SW 1271 (cell line): ENCODE measurements at places on chromosomes 5 and 9.

GRCh38 chr9:13163946-13164345 lies 115.5 kb downstream of the MPDZ start:
- DNase-seq, result no peak

- DNase-seq, result no peak
These were observed 634.0 kb downstream of the MAT2B start for GRCh38 chr5:164139423-164139822.

- no peak for DNase-seq
These were observed 1.7 kb downstream of the CNOT8 start for GRCh38 chr5:154860123-154860522.

- DNase-seq, result no peak
These were observed 105.8 kb upstream of the PCSK1 start for GRCh38 chr5:96538808-96539250.

GRCh38 chr5:74543162-74543995 lies 97.1 kb downstream of the ENC1 start:
- peak; percentile 97 for DNase-seq

DNA sequence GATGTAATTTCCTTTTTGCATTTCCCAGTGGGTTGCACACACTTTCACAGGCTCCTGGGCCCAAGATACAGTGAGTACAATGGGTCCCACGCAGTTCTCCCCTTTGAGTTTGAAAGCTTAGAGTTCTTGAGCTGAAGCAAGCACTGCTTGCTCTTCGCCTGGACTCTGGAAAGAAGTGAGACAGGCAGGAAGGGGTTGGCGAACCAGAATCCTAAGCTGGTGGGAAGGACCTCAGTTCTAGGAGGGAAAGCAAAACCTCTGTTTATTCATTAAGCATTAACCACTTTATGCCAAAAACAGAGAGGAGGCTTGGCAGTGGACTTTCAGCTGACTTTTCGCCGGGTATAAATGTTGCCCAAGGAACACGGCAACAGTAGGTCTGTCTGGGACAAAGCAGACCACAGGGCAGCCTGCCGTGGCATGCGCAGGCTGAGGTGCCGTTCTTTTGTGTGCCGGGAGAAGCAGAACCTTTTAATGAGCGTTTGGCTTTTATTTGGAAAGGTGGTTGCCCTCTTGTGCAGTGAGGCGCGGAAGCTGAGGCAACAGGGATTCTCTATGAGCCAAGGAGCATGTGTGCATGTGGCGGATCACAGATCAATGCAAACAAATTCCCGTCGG lies 239.9 kb upstream of the PANK3 start:
- no peak for DNase-seq

DNA sequence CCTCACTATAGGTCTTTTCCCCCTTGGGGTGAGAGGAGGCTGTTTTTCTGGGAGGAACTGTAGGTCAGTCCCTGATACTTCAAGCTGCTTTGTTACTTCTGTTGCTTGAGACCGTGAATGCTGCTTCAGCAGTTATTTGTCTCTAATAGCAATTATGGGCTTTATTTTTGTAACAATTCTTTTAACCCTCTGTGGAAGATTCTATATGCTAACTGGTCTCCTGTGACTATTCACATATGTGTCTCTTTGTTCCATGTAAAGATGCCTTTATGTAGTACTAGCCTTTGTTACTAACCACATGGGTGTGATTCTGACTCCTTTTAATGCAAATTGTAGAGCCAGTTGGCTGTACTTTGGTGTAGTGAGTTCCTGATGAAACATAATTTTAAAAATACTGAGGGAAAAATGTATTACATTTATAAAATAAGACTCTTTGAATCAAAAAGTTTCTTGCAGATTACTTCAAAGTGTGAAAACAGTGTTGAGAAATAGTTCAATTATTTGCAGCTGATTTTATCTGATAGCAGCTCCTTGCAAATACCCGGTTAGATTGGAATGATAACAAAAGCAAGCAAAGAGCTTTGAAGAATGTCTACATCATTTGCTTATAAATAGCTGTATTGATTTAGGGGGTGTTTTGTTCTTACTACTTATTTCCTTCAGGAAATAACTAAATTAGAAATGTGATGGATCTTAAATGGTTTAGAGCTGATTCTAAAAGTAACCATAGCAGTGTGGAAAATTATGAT lies 46.6 kb downstream of the ANGPTL2 start:
- no peak for DNase-seq

DNA sequence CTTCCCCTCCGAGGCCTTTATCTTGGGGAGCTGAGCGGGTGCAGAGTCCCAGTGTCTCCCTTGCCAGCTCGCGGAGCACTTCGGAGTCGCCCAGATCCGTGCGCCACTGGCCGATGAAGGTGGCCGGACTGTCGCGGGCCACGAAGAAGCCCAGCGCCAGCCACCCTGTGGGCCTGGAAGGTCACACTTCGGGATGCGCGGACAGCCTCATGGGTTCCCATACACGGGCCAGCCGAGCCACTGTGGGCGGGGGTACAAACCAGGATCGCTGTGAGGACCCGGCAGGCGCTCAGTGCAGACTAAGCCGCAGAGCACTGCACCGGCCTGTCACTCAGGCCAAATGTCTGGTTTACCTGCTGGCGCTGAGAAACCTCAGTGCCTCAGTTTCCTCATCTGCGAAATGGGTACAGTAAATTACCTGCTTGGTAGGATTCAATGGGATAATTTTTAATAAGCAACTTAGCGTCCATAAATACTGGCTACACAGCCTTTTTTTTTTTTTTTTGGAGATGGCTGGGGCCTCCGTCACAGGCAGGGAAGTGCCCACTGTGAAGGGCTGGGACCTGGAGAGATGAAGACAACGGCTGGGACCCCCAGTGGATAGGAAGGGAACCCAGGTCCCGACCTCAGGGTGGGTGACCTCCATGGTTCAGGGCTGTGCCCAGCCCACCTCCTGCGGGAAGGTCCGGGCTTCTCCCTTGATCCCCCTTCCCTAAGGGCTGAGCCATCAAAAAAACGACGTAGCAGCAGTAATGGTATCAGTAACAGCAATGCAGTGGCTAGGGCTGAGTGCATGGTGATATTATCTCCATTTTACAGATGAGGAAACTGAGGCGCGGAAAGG lies 38.7 kb upstream of the CTSV start:
- DNase-seq, result no peak

GRCh38 chr5:758698-759053 lies 25.9 kb downstream of the ZDHHC11B start:
- no peak for DNase-seq

GRCh38 chr9:101443364-101443771 lies 7.8 kb upstream of the ALDOB start:
- DNase-seq, result no peak

- no peak for DNase-seq
These were observed 74.9 kb upstream of the OTULINL start for GRCh38 chr5:14506661-14507060.

DNA sequence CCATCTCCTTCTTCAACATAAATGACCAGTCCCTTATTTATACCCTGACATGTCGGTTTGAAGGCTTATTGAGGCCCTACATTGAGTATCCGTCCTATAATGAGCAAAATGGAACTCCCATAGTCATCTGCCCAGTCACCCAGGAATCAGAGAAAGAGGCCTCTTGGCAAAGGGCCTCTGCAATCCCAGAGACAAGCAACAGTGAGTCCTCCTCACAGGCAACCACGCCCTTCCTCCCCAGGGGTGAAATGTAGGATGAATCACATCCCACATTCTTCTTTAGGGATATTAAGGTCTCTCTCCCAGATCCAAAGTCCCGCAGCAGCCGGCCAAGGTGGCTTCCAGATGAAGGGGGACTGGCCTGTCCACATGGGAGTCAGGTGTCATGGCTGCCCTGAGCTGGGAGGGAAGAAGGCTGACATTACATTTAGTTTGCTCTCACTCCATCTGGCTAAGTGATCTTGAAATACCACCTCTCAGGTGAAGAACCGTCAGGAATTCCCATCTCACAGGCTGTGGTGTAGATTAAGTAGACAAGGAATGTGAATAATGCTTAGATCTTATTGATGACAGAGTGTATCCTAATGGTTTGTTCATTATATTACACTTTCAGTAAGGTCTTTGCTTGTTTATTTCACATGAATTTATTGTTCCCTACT lies 38.2 kb upstream of the BTNL3 start:
- DNase-seq, result no peak

DNA sequence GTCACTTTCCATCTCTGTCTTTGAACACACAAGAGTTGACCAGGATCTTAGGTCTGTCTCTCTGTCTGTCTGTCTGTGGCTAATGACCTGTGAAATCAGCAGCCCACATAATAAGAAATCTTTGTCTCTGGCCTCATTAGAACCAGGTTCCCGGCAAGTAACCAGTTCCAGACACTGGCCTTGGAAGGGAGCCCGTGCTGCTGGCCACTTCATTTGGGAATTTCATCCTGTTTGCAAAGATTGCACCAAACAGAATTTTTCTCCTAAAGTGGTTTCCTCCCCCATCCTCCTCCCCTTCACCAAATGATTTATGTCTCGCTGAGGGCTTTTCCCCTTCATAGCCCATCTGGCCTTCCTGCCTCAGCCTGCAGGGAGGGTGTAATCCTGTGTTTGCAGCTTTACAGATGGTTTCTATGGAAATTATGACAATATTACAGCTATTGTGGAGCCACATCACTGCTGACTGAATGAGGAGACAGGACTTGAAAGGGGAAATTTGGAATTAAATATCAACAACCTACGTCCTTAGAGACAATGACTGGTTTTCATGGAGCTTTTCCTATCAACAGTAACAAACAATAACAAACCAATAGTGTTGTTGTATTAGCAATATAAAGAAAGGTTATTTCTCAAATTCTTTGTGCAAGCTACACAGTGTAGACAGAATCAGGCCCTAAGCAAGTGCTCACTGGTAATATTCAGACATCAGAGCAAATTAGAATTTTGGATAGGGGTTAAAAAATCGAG lies 25.7 kb downstream of the DPYSL3 start:
- DNase-seq, result no peak

DNA sequence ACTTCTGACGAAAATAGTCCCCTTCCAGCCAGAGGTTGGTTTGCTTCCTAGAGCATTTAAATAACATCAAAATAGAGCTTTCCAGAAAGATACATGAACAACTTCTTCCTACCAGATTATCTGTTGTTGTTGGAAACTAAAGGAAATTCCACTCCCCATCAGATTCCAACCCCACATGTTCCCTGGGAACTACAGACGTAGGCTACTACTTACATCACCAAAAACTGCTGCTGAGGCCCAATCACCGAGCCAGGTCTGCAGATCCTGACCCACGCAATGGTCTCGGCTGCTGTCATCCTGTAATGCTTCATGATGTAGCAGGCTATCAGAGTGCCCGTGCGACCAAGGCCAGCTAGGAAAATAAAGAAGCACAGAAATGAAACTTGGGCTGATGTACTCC lies 73.4 kb downstream of the HABP4 start:
- DNase-seq, result no peak

DNA sequence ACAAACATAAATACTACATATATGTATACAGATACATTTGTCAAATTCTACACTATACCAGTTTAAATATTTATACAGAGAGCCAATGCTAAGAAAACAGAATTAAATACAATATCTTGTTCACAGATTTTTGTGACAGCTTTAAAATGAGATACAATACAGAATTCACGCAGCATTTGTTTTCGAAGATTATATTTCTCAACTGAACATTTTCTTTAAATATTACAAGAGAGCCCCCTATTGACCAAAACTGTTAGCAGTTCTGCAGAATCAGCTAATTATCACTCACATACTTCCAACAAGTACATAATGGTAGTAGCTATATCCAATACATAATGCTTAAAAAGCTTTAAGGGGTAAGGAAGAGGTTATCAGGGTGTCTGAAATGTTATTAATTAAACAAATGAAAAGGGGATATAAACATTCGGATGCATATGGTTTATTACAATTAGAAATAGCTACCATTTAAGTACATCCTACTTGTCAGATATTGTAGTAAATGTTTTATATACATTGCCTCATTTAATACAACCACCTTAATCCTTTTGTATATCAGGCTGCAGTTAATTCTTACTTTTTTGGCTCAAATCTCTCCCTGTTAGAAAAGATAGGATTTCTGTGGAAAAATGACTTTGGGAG lies 31.7 kb downstream of the ZDHHC21 start:
- no peak for DNase-seq

- no peak for DNase-seq
These were observed 270.5 kb downstream of the OSTF1 start for GRCh38 chr9:75358846-75359245.

DNA sequence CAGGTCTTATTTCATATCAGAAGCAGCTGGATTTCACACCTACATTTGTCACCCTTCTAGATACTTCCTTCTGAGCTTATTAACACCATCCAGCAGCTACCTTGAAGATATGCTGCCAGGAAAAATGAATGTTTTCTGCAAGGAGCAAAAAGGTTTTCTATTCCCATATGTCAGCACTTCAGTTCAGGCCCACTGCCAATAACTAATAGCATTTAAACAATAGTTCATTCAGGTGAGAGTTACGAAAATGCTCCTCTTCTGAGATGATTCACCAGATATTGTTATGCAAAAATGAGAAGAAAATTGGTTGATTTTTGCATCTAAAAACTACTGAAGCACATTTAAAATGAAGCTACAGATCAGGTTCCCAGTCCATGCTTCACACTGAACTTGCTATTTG lies 56.4 kb upstream of the ISL1 start:
- DNase-seq, result no peak

DNA sequence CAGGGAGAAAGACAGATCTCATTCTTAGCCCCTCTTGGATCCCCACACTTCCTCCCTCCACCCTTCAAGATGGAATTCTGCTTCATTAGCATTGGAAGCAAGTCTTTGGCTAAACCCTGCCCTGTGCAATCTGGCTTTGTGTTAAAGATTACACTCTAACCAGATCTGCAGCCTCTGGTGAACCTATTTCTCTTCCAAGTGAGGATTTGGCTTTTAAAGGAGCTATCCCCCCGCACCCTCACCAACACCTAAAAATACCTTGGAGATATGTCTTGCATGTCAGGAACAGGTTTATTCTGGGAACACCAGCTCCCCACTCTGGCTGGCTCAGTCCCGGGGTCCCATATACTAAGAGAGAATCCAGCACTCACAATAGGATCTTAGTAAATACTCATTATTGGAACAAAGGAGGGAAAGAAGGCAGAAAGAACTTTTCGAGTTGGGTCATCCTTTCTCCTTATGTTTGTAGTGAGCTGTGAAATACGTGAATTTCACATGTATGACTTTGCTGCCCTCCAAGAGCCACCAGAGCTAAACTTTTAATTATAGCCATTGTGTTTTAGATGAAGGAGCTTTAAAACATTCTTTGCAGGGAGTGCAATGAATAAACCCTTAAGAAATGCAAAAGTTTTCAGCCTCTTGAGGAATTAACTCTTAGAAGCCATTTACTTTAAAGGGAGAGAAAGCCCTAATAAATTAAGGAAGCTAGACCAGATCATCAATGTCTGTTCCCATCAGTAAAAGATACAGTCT lies 53.7 kb upstream of the HRH2 start:
- DNase-seq, result no peak

GRCh38 chr9:76887003-76887821 lies 18.7 kb downstream of the PRUNE2 start:
- DNase-seq, result no peak

DNA sequence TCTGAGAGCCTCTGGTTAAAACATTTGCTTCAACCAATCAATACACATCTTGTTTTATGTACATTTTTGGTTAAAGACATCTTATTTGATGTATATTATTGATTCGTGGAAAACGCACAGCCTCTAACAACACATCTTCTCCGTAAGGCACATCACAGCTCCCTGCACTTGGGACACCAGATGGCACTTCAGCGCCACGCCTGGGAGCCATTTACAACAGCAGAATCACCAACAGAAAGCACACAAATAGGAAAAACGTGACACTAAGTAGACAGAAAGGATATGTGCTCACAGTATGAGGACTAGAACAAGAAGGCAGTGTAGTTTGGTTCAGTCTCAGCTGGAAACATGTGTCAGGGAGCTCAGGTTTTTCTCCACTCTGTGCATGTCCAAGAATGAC lies 199.7 kb downstream of the ROR2 start:
- no peak for DNase-seq
